ENCODE measurements at places on chromosomes 11 and 22.

GRCh38 chr11:12859872-12860657, 149.1 kb upstream of the RASSF10 start:
- no peak for DNase-seq

DNA sequence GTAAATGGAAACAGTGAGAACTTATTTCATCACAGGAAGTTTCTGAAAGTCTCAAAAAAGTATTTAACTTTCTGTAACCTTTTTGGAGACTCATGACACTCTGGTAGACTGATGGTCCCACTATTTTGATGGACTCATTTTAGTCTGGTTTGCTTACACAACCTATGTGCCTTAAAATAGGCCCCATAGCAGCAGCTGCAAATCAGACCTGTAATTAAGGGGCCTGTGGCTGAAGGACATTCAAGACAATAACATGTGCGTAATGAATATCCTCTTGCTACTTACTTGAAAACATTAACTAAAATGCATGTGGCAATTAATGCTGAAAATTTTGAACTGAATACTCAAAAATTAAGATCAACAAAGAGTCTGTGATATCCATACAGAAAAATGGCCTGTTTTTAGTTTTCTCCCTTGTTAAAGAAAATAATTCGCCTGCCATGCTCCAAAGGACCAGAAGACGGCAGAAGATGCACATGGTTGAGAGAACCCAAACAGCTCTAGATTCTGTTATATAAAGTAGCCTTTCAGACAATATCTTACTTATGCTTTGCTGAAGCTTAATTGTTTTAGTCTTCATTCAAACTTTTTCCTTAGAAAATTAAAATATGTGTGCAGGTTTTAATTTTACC, 568.5 kb downstream of the KCNA4 start:
- no peak for DNase-seq

DNA sequence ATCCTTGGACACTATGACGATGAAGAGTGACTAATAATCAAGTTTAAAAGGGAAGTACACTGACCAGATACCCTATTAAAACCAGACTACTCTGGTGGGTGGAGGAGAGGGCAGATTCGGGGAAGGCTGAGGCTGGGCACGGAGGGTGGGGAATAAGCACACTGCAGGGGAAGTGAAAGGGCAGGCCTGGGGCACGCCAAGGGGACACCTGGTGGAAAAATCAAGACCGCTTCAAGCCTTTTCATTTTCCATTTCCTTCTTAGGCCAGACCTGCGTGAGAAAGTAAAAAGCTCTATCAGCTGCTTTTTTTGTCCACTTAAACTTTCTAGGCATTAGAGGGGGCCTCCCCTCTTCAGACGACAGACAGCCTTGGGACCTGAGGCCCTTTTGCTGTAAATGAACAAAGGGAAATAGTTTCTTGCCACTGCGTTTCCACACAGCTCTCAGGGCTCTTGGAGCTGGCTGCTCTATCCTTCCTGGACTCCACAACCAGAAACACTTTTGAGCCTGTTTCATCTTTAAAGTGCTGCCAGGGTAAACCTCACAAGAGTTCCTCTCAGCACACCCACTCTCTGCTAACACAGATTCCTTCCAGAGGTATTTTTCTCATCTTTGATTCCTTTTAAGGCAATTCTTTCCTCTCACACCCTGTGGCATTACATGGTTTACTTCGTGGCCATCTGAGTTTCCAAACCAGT, 25.0 kb upstream of the SERPIND1 start:
- no peak for DNase-seq

DNA sequence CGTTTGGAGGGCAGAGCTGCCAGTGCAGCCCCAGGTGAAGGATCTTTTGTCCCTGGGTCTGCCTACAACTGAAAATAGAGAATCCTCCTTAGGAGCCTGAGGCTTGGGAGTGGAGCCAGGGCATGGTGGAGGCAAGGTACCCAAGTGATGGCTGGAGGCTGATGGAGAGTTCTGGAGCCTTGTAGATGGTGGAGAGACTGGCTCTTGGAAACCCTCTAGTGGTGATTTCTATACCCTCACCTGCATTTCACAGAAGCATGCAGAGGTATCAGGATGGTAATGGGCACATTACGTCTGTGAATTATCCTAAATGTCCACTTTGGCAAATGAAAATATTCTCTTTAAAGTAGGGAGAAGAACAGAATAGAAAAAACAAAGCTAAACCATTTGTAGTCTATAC, 44.4 kb downstream of the INSC start:
- no peak for DNase-seq

- DNase-seq = no peak
Observed at GRCh38 chr22:18101536-18101935, 9.1 kb upstream of the TUBA8 start.

GRCh38 chr22:42726811-42727210, 6.1 kb upstream of the A4GALT start:
- DNase-seq = no peak

- no peak for DNase-seq
Observed at GRCh38 chr11:26992031-26992541, 1.8 kb upstream of the FIBIN start.

GRCh38 chr11:75518771-75519653, 6.7 kb downstream of the GDPD5 start:
- DNase-seq = no peak

GRCh38 chr11:61125310-61125684, 23.0 kb downstream of the CD5 start:
- no peak for DNase-seq

DNA sequence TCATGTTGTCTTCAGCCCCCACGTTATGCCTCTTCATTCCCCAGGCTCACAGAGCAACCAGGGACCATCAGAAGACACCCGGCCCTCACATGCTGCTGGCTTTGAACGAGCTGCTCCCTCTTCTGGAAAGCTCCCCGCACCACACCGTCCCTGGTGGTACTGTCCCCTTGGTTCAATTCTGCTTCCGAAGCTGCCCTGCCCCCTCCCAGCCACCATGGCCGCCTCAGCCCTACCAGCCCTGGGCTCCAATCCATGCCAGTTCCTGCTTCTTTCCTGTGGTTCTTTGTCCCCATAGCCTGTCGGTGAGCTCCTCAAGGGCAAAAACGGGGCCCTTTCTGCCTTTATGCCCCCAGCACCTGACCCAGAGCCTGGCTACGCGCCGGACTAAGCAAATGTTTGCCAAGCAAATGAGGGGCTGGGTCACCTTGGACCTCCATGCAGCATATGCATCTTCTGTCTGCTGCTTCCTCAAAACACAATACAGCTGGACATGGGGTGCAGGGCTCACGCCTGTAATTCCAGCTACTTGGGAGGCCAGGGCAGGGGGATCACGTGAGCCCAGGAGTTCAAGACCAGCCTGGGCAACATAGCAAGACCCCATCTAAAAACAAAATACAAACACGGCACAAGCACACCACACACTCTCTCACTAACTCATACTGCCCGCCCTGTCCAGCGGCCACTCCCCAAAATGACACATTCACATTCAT, 21.3 kb downstream of the TNKS1BP1 start:
- no peak for DNase-seq

DNA sequence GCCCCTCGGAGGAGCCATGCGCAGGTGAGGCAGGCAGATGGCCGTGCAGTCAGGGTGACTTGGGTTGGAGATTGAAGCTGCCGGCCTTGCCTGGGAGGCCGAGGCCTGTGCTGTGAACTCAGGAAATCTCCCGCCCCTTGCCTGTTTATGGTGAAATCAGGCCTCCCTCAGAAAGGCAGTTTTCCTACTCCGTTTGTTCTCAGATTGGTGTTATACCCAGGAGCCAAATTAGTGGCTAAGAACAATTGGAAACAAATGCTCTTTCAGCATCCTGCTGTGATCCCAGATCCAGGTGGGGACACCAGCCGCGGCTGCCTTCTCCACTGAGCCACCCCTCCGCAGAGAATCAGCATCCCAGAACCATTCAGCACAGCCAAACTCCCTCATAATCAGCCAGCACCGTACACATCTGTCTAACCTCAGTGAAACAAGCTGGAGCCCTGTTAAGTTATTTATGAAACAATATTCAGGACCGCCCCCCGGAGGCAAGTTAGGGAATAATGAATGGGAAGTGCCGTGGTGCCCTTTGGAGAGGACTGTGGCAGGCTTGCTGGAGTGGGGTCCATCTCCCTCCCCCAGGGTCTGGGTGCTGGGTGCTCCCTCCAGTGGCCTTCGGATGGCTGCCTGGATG, 60.0 kb downstream of the PKNOX2 start:
- no peak for DNase-seq

DNA sequence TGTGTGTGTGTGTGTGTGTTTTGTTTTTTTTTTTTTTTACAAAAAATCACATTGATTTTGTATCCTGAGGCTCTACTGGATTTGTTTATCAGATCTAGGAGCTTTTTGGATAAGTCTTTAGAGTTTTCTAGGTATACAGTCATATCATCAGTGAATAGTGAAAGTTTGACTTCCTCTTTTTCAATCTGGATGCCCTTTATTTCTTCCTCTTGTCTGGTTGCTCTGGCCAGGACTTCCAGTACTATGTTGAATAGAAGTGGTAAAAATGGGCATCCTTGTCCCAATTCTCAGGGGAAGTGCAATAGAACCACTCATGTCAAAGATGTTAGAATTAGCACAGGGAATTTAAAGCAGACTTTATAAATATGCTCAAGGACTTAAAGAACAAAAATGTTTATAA, 32.6 kb upstream of the PRDM11 start:
- DNase-seq = no peak

DNA sequence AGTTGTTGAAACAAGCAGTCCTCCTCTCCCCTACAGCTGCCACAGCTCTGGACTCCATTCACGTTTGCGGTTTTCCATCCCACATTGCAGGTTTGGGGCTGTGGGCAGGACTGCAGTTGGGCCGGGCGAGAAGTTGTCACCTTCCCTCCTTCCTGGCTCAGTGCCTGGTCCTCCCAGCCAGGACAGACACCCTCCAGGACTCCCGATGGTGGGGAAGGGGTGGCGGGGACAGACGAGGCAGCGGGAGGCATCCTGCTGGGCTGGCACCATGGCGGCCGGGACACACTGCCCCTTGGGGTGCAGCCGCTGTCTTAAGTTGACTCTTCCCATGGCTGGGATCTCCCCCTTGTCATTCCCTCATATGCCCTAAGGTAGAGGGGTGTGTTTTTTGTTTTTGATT, 615.2 kb downstream of the BRD1 start:
- no peak for DNase-seq

DNA sequence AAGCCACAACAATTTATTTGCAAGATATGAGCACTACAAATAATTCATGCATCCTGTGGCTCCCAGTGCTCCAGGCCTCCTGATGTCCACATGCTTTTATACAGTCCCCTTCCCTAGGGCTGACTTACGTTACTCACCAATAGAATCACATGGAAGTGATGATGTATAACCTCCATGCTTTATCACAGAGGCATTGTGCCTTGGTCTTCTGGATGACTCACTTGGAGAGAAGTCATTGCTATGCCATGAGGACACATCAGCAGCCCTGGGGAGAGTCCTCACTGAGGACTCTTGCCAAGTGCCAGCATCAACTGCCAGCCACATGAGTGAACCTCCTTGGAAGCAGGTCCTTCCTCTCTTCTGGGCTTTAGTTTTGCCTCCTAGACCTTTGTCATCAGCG, 22.0 kb upstream of the IGSF9B start:
- DNase-seq = no peak

DNA sequence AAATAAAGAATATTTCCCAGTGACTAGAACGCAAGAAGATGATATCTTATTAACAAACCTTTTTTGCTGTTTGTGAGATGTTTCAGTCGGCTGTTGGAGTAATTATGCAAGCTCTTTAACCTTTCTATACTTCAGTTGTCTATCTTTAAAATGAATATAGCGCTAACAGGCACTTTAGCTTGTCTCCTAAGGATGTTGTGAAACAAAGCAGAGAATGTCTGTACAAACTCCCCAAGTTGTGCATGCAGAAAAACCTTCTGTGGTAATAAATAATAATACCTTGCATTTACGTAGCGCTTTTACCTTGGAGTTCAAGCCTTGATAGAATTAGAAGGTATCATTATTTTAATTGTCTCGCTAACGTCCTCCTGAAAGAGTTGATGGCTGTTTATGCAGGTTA, 1.9 kb upstream of the KDM2A start:
- DNase-seq = no peak

GRCh38 chr22:48071828-48072227, 1309.4 kb downstream of the TBC1D22A start:
- no peak for DNase-seq

- DNase-seq = no peak
Observed at GRCh38 chr11:129618046-129618569, 197.5 kb upstream of the TMEM45B start.

DNA sequence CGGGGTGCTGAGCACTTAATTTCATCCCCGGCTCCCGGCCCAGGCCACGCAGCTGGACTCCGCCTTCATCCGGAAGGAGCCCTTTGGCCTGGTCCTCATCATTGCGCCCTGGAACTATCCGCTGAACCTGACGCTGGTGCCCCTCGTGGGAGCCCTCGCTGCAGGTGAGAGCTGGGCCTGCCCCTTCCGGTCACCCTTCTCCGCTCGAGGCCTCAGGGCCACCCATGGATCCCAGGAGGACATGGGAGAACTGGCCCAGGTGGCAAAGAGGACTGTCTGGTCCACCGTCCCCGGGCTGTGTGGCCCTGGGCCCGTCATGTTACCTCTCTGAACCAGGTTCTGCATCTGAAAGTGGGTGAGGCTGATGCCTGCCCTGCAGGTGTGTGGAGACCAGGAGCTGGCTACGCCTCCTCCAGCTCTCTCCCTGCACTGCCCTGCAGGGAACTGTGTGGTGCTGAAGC, 8.6 kb downstream of the ALDH3B1 start:
- no peak for DNase-seq

DNA sequence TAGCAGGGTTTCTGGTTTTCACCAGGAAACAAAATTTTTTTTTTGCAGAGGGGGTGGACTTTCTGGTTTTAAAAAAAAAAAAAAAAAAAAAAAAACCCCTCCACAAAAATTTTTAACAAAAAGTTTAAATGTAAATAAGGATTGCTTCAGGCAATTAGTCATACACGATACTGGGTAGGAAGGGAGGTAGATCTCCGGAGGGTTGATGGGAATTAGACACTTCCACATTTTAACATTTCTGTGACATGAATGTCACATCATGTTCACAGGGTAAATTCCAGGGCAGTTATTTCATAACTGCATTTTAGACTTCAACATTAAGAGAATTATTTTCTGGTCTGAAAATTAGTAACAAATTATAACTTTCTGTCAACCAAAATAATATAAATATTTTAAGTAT, 15.9 kb downstream of the NUP98 start:
- DNase-seq = no peak

- no peak for DNase-seq
Observed at GRCh38 chr11:70206982-70207376, 3.9 kb downstream of the FADD start.

DNA sequence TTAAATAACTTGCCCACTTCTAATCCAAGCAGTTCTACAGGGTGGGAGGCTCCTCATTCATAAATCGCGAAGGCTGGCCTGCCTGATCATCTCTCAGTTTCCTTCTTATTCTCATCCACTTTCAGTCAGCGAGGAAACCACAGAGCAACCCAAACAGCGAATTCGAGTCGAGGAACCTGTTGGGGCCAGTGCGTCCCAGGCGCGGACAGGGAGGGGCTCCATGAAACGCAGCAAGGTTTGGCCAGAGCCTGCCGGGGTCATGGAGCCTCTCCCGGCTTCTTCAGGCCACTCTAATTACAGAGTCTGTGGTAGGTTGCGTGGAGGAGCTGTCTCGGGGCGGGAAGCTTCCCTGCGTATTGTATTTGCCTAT, 741 bp upstream of the NAV2 start:
- DNase-seq = no peak
